MG63 (cell line): ENCODE measurements at places on chromosomes 4 and X. TPM values are rescaled to one million over a fixed set of nuclear protein-coding genes. Genes with fewer than 3 reads are reported as not detected.

- DNase-seq, result no peak
These were observed 448.2 kb upstream of the FAT1 start for GRCh38 chr4:187171706-187172339.

DNA sequence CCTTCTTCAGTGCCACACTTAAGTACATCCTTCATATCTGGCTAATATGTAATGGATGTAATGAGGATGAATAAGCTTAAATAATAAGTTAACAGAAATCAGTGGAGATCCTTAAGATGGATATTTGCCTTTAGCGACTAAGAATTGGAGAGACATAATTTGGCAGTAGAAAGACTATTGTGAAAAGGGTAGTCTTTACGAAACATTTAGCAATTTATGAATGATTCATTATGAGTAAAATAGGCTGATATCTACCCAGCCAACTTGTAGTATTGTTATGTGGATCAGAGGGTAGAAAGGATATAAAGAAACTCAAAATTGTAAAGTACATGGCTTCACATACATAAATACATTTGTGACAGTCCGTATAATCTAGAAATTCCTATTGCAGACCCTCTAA, 2371.8 kb downstream of the PCDH7 start:
- DNase-seq, result no peak

Gene PROM1
- not detected in 2 replicates for total RNA-seq

DNA sequence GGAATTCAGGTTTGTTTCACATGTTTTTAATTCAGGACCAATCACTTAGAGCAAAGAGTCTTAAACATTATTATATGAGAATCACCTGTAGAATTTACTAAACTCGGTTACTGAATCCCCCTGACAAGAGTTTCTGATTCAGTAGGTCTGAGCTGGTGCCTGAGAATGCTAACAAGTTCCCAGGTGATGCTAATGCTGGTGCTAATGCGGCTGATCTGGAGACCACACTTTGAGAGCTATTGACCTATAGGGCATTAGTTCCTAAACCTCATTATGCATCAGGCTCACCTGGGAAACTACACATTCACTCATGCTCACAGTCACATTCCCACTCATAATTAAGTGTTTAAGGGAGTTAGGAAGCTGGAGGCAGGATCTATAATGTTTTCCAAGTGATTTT, 36.1 kb upstream of the NUDT6 start:
- no peak for DNase-seq

DNA sequence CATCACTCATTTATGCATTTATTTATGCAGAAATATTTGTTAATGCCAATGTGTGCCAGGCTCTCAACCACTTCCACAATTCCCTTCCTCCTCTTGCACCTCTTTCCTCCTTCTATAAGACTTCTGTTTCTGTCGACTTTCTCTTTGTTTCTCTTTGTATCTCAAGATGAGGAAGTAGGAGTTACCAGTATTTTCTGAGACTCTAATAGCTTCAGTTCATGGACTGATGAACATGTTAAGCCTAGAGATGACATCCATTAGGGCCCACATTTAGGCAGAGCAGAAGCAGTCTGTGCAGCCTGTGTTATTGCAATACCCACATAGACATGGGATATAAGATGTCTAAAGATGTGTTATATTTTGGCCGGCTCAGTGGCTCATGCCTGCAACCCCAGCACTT, 241.8 kb upstream of the SMIM31 start:
- no peak for DNase-seq
